ENCODE measurements at places on chromosomes 12 and 14. TPM values are rescaled to one million over a fixed set of nuclear protein-coding genes. Genes with fewer than 3 reads are reported as not detected.

DAAM1 gene
- total RNA-seq: 2.8 TPM

MANSC4 gene
- not detected for total RNA-seq

CAPZA3 gene
- total RNA-seq: not detected

GNS gene
- total RNA-seq: 146 TPM

ZNF891 gene
- total RNA-seq: 0.86 TPM

GRIP1 gene
- not detected for total RNA-seq

PPP4R4 gene
- 3.6 TPM for total RNA-seq

UBE3B gene
- 30.2 TPM for total RNA-seq

C1QL4 gene
- total RNA-seq: 2.3 TPM

TOMM20L gene
- total RNA-seq: not detected

SDR9C7 gene
- total RNA-seq: 0.12 TPM

SYCP3 gene
- not detected for total RNA-seq

TCL1B gene
- not detected for total RNA-seq

ADGRD1 gene
- 0.81 TPM for total RNA-seq

GLIPR1L2 gene
- total RNA-seq: 0.76 TPM

NEUROD4 gene
- total RNA-seq: not detected

EEF1AKMT3 gene
- 3.3 TPM for total RNA-seq

FGF23 gene
- total RNA-seq: not detected

TMEM132C gene
- total RNA-seq: not detected

TAS2R31 gene
- 1.1 TPM for total RNA-seq

LMO3 gene
- not detected for total RNA-seq

OAS3 gene
- 20.3 TPM for total RNA-seq

TMPRSS12 gene
- not detected for total RNA-seq

CRIP2 gene
- 195 TPM for total RNA-seq

PAX9 gene
- total RNA-seq: not detected

LYZ gene
- 0.07 TPM for total RNA-seq

Data from A172 (cell line).